ENCODE measurements at places on chromosomes 2 and 18.

GRCh38 chr2:101251844-101252407, 760 bp upstream of the CNOT11 start:
- no peak for DNase-seq

DNA sequence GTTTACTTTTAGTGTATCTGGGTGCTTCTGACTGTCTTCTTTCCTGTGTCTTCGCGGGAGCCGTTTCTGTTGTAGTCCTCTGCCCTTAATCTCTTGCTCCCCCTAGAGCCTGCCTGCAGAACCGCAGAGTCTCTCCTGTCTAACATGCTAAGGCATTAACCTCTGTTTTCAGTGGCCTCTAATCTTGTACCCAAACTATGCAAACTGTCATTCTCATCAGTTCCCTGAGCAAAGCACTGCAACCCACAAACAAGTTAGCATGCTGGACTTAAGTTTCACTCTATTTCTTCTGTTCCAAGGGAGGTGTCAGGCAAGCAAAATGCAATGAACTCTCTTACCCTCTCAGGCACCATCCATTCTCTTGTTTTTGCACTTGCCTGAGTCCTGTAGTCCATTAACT, 138.4 kb downstream of the OTX1 start:
- DNase-seq: no peak

DNA sequence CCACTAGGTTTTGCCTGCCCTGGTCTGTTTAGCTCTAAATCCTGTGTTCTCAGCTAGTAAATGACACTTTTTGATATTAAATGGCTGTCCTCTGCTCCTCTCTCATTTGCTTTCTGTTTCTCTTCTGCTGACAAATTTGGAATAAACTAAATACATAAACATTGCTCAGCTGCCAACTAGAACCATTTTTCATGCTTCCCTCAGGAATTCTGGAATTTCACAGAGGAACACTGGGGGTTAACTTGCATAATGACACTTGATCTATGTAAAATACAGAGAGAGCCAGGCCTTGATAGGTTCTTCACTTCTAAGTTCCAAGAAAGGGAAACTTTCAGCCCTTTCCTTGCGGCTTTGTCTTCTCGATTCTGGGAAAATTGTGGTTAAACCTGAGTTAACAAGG, 450.6 kb upstream of the ST6GAL2 start:
- no peak for DNase-seq

GRCh38 chr2:100857915-100858314, 38.0 kb downstream of the NPAS2 start:
- DNase-seq: no peak

GRCh38 chr2:111198701-111199100, 78.0 kb downstream of the BCL2L11 start:
- no peak for DNase-seq

DNA sequence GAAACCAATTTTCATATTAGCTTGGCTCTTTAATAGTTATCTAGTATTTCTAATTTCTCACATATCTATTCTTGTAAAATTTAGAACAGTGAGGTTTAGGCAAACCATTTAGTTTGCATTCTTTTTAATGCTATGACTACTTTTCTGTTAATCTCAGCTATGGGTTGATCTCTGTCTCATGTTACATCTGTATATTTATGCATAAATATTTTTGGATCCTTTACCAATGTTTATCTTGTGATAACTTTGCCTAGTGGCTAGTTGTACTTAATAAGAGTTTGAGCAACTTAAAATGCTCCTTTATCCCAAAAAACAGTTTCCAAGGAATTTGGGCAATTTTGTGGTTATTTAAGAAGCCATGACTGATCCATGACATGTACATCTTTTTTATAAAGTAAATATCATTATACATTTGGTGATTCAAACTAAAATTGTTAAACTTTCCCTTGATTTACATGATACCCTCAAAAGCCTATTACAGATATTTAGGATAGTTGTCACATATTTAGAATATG, 86.3 kb downstream of the R3HDM1 start:
- DNase-seq: no peak

GRCh38 chr2:235418918-235419317, 74.9 kb upstream of the AGAP1 start:
- DNase-seq: no peak

DNA sequence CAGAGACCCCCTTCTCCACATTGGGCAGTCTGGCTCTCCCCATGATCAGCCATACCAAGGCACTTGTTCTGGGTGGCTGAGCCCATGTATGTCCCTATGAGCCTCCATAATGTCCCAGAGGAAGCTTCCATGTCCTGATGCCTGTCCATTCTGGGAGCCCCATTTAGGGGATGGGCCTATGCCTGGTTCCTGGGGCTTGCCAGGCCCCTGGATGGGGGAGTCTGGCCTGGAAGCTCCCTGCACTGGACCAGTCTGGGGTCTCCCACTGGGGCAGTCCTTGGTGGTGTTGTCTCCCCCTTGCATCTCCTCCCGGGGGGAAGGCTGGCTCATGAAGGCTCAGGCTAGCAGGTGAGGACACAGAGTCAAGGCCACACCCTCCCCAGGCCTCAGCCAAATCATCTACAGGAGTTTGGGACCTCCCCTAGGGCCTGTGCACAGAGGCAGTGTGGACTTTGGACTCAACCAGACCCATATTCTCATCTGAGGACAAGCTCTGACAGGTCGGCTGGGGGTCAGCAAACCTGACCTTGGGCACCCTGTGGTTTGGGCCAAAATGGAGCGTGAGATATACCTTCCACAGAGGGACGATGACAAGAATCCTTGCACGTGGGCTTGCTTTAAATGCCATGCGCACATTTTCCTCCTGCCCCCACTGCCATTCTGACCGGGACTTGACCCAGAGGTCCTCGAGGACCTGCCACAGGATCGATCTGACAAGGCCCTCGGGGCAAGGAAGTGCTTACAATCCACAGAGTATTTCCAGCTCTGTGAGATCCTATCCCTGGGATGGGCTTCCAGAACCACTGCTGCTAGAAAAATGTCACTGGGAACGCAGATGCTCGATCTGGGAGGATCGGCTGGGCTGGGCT, 38.8 kb downstream of the INHBB start:
- DNase-seq: no peak

DNA sequence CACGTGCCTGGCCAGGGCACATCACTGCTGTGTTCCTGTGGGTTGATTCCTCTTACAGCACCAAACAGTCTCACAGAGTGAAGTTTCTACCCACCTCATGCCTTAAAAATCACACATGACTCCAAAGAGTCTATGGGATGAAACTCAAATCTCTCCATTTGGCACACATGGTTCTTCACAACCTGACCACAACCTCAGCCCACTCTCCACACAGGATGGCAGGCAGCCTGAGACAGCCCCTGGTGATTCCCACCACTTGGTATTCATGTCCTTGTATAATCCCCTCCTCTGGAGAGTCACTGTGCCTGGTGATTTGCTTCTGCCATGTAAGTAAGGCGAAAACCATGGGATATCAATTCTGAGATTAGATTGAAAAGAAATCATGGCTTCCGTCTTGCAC, 46.2 kb downstream of the LBH start:
- no peak for DNase-seq

- no peak for DNase-seq
These were observed 293.7 kb downstream of the DYSF start for GRCh38 chr2:71746946-71747501.

GRCh38 chr2:222319586-222320435, 21.0 kb upstream of the PAX3 start:
- DNase-seq: no peak

DNA sequence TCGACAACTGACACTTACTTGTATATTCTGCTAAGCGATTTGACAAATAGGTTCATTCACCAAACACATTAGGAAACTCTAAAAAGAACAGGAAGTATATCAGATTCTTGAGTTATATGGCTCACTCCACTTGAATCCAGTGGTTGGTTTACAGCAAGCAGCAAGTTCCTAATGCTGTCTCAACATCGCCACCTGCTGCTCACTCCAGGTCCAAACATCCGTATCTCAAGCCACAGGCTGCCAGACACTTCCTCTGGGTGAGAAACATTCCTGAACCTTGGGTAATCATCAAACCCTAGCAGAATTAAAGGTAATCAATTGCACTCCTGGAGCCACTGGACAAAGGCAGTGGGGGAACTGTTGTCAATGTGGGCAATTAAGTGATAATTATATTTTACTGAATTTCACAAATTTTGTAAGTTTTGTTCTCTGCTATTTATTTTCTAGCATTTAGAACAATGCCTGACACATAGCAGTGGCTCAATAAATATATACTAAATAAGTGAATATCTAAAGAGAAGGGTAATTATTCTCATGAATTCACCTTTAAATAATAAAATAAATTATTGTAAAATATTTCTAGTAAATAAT, 107.1 kb upstream of the TTN start:
- DNase-seq: no peak

- DNase-seq: no peak
These were observed 60.6 kb downstream of the INHBB start for GRCh38 chr2:120406566-120406965.

DNA sequence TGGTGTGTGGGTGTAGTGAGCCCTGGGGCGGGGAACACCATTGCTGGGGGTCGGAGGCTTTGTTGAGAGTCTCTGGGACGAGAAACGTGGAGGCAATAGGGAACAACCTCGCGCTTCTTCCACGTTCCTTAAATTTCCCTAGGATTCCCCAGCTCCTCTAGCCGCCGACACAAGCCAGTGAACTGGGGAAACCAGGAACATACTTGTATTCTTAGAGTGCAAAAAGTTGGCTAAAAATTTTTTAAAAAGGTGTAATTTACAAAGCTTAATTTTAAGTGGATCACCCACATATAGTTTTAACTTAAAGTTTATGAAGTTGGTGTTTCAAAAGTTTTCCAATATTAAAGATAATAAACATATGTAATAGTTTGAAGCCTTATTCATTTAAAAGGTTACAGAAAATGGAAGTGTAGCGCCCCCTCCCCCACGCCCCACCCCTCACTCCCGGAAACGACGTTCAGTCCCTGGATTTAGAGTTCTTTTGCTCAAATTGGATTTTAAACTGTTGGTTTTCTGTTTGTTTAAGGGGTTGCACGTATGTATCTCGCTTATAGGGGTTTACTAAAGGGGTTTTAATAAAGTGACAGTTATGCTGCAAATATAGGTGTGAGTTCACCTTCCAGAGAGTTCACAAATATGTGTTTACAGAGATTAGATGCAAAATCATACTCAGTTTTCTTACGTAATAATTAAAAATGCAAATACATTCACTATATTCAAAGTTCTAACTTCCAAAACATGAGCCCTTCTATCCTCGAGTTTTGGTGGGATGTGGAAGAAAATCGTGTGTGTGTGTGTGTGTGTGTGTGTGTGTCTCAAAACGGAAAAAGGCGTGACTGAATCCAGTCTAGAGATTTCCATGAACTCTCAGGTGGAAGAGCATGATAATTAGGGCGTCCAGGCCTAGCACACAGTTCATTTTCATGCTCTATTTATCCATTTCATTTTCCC, 872 bp downstream of the DSG2 start:
- DNase-seq: no peak

DNA sequence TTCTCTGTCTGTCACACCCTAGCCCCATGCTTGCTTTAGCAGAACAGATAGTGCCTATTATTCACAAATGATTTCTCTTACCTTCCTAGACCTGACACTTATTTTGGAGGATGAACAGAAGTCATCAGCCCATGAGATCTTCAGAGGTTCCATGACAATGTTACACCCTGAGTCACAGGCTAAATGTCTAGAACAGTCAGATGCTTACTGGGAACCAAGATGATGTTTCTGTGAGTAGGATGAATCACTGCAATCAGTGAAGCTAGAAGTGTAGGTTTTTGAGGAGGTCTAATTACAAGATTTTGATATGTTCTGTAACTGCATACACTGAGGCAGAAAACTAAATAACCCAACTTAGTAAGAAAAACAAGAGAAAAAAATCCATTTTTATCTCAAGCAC, 123.0 kb upstream of the THUMPD2 start:
- no peak for DNase-seq

GRCh38 chr2:72813841-72814240, 12.0 kb downstream of the EXOC6B start:
- no peak for DNase-seq

DNA sequence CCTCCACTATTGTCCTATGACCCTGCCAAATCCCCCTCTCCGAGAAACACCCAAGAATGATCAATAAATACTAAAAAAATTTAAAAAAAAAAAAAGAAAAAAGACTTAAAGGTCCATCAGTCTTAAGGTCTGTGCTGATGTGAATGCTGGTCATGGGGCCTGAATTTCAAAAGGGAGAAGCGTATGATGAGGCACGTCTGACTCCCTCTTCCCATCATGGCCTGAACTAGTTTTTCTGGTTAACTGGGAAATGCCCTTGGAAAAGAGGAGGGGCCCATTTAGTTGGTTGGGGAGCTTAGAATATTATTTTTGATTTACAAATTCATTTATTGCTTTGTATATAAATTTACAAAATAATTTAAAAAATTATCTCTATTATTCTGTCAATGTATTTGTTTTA, 291.0 kb upstream of the CDH19 start:
- no peak for DNase-seq

- DNase-seq: no peak
These were observed 525.4 kb downstream of the KCNJ3 start for GRCh38 chr2:155223781-155224406.

DNA sequence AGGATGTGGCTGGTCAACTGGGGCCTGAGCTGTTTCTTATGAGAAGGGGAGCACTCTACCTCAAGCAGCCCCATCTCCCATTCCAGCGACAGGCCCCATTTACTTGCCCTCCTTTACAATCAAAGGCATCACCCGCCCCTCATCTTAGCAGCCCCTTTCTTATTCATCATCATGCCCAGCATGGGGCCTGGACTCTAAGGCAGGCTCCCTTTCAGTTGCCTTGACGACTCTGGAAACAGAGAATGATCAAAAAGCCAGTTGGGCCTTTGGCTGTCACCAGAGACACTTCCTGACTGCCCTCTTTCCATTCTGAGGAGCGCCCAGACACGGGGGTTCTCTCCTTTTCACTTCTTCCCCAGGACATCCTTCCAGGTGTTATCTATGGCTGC, 11.2 kb downstream of the CELF4 start:
- no peak for DNase-seq

GRCh38 chr2:22557406-22557805, 827.6 kb upstream of the KLHL29 start:
- no peak for DNase-seq

GRCh38 chr18:22032392-22032961, 136.9 kb upstream of the GATA6 start:
- DNase-seq: no peak

GRCh38 chr2:222865301-222865700, 4.5 kb downstream of the ACSL3 start:
- no peak for DNase-seq

- DNase-seq: no peak
These were observed 21.7 kb downstream of the ITGAV start for GRCh38 chr2:186611526-186611925.

DNA sequence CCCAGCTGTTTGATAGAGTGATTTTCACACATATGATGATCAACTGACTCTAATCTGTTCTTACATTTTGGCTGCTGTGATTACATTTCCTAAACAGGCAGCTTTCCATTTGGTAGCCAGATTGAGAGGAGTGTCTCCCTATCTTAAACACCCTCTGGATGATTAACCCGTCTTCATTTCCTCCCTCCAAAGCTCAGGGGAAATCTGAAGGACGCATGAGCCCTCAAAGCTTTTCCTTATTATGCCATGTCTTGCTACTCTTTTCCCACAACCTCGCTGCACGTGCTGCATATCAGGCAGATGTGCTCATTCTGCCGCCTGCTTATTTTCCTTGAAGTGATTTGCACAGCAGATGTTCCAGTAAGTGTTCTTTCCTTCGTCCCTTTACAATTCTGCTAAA, 837.4 kb downstream of the LRRTM4 start:
- DNase-seq: no peak

GRCh38 chr18:22609642-22610041, 191.9 kb upstream of the CTAGE1 start:
- no peak for DNase-seq

GRCh38 chr2:144151851-144152250, 368.1 kb downstream of the ZEB2 start:
- no peak for DNase-seq

GRCh38 chr18:34873986-34874580, 164.0 kb downstream of the DTNA start:
- DNase-seq: no peak

All from cerebellar nuclear complex (tissue), 1 donor.